ENCODE measurements at places on chromosomes 16 and 17.

DNA sequence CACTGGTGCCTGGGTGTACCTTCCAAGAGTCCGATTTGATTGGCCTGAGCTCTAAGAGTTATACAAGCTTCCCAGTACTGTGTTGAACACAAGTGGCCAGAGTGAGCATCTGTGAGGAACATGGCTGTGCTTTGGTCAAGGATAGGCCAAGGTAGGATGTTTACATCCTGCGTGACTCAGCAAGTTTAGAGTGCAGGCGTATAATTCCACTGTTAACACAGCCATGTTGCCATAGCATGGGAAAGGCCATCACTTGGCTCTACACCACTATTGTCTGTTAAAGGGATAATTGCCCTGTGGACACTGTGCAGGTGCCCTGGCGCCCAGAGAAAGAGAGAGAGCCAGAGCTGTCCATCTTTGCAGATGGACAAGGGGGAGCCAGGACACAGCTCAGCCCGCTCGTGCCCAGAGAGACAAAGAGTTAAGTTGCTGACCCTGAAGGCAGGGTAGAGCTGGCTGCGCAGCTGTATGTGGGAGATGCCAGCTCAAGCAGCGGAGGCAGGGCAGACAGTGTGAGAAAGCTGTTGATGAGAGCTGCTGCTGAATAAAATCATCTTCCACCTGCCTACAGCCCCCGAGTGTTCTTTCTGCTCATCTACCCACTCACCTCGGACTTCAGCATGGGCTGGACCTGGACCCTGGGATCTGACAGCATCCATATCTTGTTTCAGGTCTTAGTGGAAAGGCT, 11.7 kb downstream of the CFAP52 start:
- no peak for DNase-seq

GRCh38 chr16:73845238-73846006, 451.2 kb upstream of the PSMD7 start:
- DNase-seq: no peak

- DNase-seq: no peak
Measured at GRCh38 chr17:61291451-61292285, 108.0 kb upstream of the TBX2 start.

DNA sequence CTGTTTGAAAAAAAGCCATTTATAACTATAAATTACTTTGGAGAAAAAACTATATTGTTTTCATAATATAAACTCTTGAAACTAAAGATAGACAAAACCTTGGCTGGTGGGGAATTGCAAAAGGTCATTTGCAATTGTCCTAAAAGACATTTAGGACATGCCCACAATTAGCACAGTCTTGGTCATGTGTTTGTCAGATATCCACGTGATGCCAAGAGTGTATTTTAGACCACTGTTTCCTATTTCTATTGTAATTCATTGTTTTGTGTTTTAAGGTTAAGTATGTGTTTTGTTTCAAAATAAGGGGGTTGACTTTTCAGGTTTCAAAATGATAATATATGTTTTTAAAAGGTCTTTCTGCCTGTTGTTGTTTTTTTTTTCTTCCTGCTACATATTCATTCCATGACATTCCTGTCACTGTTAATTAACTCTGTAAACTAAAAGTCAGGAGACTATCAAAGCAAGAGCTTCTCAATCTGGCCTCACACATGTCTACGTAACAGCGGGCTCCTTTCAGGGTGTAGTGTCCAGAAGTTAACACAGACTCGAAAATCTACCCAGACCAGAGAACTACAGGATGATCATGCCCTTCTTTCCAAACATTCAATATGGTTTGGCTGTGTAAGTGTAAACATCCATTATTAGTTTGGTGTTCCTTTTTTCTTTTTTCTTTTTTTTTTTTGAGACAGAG, 58.7 kb downstream of the COG7 start:
- no peak for DNase-seq

DNA sequence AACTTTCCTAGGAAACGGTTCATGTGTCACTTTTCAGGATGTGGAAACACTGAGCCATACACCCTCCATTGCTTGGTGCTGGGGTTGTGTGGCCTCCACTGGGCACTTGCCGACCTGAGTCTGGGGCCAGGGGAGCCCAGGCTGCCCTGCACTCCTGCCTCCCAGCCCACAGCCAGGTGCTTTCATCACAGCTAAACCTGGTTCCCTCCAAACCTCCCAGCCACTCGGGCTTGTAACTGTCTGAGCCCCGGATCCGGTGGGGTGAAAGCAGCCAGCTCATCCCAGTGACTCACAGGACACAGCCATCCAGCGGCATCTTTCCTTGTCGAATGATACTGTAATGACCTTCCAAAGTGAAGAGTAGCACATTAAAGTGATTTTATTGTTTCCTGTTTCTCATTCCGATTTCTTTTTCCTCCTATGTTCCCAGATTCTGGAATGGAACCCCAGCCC, 19.8 kb downstream of the CARHSP1 start:
- DNase-seq: no peak

DNA sequence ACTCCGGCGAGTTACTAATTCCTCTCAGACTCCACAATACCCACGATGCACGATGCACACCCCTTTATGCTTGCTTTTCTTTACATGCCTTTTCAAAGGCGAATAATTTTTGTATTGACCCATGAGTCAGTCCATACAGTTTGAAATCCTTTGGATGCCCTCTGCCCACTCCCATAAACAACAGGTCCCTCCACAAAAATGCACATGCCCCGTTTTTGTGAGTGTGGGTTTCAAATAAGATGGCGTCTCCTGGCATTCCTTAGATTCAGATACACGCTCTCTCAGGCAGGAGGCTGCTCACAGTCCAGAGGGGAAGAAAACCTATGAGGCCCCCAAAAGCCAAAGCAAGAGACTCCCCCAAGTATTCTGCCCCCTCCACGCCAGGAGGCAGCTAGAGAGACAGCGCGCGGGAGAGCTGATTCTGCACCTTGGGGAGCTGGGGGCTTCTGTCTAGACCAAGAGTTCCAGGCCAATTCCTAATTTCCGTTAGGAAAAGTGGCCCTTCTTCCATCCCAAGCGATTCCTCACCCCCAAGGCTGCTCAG, 19.6 kb upstream of the HOXB9 start:
- DNase-seq: no peak

GRCh38 chr16:50765260-50765659, 23.4 kb downstream of the CYLD start:
- DNase-seq: no peak

DNA sequence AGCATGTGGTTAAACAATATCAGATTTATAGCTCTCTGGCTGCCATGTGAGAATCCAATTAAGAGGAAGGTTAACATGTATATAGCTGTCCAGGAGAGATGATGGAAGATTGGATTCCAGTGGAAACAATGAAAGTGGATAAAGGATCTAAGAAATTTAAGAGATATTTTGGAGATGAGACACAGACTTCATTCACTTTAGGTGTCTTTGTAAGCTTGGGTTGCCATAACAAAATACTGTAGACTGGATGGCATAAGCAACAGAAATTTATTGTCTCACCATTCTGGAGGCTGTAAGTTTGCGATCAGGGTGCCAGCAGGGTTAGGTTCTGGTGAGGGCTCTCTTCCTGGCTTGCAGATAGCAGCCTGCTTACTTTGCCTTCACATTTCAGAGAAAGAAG, 155.9 kb upstream of the MYOCD start:
- DNase-seq: no peak

- peak; percentile 77 for DNase-seq
Measured at GRCh38 chr16:88533932-88534637, 36.1 kb upstream of the ZC3H18 start.

DNA sequence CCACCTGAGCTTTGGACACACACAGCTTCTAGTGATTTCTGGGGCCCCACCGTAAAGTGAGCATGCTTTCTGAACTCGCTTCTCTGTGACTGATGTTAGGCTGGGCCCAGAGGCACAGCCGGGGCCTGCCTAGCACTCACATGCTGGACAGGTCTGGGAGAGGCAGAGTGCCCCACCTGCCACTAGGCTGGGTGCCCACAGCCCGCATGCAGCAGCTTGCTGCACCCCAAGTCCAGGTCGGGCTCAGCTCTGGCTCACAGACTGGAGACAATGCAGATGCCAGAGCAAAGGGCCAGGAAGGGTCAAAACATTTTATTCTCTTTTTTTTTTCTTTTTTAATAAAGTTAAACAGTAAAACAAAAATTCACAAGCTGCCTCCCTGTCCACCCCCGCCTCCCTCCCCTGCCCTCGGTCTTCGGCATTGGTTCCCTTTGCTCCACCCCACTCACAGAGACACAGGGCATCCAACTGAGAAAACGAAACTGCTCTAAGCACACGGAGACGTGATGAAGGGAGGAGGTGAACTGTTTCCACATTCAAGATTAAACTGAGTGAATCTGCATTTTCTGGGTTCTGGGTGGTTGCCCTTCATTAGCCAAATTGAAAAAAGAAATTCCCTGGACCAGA, 9.7 kb downstream of the CNP start:
- no peak for DNase-seq

GRCh38 chr17:1997289-1997926, 27.7 kb downstream of the RTN4RL1 start:
- DNase-seq: no peak

GRCh38 chr17:53837131-53837530, 14.4 kb downstream of the KIF2B start:
- no peak for DNase-seq

GRCh38 chr16:23865853-23866252, 30.1 kb downstream of the PRKCB start:
- DNase-seq: no peak

DNA sequence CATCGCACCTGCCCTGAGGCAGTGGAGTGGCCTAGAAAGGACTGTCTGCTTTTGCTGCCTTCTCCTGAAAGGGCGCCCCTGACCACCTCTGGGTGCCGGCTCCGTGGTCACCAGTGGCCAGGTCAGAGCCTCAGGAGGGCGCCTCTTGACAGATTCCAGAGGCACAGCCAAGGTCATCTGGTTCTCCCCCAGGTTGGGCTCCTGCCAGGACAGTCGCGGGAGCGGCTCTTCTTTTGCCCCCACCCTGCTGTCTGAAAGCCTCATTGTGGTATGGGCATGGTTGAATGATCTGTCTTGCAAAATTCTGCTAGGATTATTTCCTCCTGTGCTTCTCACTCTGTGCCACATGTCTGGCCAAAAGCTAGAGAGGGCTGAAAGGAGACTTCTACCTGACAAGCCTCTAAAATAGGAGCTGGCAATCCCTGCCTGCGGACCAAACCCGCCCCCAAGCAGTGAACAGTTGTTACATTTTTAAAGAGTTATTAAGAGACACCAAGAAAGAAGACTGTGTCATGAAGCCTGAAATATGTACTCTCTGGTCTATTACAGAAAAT, 82.8 kb downstream of the SNX29 start:
- DNase-seq: no peak

DNA sequence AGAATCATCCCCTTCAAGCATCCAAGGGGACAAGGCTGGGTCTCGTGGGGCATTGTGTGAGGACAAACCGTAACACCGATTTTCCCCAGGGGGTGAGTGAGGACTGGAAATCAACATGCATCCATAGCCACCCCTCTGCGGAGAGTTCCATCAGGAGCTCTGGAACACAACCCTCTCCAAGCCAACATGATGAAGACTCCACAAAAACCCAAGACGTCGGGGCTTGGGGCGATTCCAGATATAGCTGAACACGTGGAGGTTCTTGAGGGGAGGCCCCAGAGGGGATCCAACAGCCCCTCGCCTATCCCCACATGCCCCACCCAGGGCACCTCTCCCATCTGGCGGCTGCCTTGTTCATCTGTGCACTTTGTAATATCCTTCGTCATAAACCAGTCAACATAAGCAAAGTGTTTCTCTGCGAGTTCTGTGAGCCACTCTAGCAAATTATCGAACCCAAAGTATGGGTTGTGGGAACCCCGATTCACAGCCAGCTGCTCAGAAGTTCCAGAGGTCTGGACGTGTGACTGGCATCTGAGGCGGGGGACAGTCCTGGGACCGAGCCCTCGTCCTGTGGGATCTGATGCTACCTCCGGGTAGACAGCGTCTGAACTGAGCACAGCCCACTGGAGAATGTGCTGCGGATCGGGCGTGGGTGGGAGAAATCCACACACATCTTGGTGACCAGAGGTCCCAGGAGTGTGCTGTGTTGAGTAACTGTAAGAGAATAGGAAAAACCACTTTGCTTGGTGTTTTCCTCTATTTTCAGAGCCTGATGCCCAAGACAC, 55.5 kb downstream of the RPH3AL start:
- DNase-seq: no peak

DNA sequence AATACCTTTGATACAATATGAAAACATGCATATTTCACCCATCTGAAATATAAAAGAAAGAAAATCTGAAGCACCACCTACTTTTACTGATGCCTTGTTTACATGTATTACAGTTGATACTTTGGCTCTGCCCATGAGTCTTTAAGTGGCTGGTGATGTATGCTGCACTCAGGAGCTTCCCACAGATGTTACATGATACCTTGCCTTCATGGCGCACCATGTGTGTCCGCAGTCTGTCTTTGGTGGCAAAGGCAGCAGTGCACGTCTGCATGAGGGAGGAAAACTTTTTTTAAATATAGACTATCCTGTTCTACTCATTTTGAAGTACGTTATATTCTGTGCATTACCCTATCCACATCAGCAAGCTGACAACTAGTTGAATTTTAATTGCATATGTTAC, 7.5 kb downstream of the VEZF1 start:
- no peak for DNase-seq

- no peak for DNase-seq
Measured at GRCh38 chr16:68490829-68491575, 42.7 kb upstream of the SMPD3 start.

DNA sequence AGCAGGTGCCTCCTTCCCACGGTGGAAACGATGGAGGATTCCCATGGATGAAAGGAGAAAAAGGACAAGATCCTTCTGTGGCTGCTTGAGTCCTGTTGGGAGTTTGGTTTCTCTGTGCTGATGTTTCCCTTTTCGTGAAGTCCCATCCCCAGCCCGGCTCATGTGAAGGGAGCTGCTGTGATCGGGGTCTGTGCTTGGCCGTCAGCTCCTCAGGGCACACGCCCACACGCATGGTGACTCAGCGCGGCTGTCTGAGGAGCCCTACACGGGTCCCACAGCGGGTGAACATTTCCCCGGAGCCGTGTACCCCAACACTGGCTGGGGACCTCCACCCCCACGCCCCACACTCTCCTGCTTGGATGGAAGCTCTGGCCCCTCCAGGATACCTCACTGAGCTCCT, 44.5 kb upstream of the SSTR5 start:
- DNase-seq: no peak

GRCh38 chr16:22312897-22313781, 15.9 kb downstream of the POLR3E start:
- DNase-seq: no peak

- DNase-seq: no peak
Measured at GRCh38 chr17:73874008-73874720, 229.9 kb upstream of the SDK2 start.

DNA sequence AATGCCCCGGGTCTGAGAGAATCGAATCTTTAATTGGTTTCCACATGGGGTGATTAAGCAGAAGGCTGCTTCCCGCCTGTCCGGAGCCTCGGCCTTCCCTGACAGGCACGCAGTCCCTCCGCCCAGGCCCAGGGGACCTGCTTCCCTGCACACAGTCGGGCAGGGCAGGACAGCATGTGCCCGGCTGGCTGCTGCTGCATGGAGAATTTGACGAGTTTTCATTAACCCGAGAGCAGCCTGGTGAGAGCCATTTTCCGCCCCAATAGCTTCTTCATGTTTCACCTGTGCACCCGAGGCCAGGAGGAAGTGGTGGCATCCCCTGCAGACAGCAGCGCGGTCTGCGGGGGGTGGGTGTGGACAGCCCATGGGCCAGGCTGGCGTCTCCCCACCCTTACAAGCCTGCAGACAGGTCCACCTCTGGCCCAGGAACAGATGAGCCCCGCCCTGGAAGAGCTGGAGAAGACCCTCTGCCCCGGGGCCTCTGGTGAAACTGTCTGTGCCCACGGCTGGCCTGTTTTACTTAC, 67.0 kb downstream of the KLHDC4 start:
- DNase-seq: no peak

GRCh38 chr17:82952019-82952418, 112.2 kb upstream of the ZNF750 start:
- DNase-seq: no peak
